HCEC 1CT (cell line): ENCODE measurements at places on chromosomes 5 and 9.

DNA sequence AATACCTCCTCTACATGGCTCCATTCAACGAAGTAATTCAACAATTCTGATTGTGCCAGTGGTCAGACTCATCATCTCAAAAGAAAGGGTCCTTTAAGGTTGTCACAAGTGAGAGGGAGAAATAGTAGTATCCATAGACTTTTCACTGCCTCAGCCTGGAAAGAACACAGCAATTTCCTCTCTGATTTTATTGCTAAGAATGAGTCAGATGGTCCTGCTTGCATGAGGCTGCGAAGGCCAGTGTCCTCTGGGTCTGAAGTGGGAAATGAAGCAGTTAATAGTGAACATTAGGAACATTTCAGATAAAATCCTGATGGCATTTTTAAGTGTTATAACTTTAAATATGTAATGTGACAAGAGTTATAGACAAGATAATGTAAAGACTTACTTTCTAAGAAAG, 979.0 kb downstream of the EFNA5 start:
- DNase-seq: peak; percentile 21

GRCh38 chr5:58875599-58875998, 292.7 kb downstream of the RAB3C start:
- no peak for DNase-seq

DNA sequence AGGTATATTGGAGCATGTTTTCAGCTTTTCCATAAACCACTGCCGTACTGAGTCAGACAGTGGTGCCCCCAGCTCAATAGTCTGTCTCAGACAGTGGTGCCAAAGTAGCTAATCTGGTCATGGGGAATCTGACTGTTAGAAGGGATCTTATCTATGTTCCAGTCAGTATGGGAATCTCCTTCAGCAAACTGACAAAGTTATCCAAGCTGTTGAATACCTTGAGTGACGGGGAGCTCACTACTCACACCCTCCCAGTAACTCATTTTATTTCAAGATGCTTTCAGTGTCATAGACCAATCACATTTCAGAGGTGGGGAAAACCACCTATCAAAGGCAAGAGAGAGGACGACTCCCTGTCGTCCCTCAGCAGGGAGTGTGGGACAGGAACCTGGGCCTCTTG, 18.7 kb downstream of the ANKS6 start:
- no peak for DNase-seq

DNA sequence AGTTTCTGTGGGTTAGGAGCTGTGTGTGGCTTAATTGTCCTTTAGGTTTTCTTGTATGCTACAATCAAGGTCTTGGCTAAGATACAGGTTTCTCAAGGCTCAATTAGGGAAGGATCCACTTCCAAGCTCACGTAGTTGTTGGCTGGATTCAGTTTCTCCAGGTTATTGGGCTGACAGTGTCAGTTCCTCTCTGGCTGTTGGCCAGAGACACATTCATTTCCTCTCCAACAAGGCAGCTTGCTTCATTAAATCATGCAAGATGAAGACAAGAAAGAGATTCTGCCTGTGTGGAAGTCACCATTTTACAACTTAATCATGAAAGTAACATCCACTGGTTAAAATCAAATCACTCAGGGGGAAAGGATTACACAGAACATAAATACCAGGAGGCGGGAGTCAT, 275.7 kb upstream of the KIF2A start:
- no peak for DNase-seq

DNA sequence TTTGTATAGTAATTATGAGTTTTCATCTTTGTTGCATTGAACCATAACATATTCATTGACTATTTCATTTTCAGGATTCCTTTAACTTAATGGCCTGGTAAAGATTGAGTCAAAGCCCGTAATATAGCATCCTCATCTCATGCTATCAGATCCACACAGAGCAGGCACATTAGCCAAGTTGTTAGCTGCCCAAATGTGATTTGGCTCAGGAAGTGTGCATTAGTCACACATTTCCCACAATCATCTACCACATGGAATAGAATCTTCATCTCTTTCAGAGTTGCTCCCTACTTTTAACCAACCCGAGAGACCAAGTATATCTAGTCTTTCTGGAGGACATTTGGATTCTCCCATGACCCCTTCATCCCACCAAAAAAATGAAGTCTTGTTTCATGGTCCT, 481.0 kb upstream of the PTGER4 start:
- peak; percentile 34 for DNase-seq

DNA sequence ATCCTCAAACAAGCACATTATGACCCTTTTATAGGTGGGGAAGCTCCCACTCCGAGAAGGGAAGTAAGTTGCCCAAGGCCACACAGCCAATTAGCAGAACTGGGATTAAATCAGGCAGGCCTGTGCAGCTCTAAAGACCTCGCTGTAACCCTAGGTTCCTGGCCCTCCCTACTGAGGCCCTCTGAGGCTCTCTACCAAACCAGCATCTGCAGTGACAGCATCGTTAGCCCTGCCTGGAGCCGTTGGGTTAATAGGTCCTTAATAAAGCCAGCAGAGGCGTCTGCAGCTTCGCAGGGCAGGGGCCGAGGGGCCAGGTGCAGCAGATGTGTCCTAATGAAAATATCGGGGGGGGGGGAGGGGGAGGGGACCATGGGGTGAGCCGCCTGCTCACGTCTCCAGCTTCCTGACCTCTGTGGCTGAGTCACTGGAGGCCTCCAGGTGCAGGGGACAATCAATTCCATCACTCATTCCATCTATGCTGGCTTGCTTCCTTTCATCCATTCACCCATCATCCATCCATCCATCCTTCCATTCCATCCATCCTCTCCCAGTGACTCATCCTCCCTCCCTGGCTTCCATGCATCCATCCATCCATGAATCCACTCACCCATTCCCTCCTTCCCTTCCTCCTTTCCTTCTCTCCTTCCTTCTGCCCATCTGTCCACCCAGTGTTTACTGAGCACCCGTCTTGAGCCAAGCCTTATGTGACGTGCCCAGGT, 203.9 kb downstream of the C9orf50 start:
- DNase-seq: no peak

- no peak for DNase-seq
Measured at GRCh38 chr9:85079349-85079748, 409.8 kb downstream of the NTRK2 start.

- no peak for DNase-seq
Measured at GRCh38 chr5:154608531-154609011, 130.5 kb upstream of the HAND1 start.

DNA sequence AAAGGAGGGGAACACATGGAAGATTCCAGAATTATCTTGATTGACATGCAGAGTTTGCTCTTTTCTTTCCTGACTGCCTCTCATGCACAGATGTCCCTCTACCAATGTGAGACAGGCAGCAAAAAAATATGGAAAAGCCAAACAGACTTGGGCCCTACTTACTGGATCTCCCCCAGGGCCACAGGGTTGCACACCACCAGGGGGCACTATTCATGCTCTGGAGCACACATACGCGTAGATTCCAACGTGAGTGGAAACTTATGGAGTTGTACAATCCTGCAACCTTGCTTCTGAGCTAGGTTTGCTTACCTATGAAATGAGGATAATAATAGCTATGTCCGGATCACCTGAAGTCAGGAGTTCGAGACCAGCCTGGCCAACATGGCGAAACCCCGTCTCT, 319.5 kb downstream of the ARHGEF28 start:
- no peak for DNase-seq
